ENCODE measurements at places on chromosomes 7 and 10. TPM values are rescaled to one million over a fixed set of nuclear protein-coding genes. Genes with fewer than 3 reads are reported as not detected.

RAPGEF5 gene
- 25.2 TPM for total RNA-seq

- DNase-seq = no peak
Observed at GRCh38 chr10:92268748-92269147, 22.1 kb downstream of the CPEB3 start.

FFAR4 gene
- total RNA-seq = 0.88 TPM

GRCh38 chr10:64346389-64346788 lies 825.2 kb downstream of the REEP3 start:
- DNase-seq = no peak

CALD1 gene
- total RNA-seq = 30.3 TPM

- no peak for DNase-seq
Observed at GRCh38 chr7:110531186-110531585, 559.7 kb upstream of the LRRN3 start.

DNA sequence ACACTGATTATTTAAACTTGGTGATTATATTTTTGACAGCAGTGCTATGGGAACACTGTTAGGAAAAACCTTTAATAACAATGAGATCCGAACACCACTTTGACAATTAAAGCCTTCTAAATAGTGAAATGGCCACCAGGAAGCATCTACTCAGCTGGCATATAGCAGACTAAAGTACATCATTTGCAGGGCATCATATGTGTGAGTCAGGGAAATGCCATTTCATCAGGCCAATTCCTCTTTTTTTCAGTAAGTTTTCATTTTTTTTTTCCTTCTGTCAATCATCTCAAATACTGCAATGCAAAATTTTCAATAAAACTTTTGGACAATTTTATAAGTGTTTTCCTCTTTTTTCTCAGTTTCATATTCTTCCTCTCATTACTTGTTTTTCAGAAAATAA lies 521.4 kb upstream of the SEMA3D start:
- DNase-seq = no peak

CLRN3 gene
- total RNA-seq = not detected

ZNF248 gene
- 10.2 TPM for total RNA-seq

- no peak for DNase-seq
Observed at GRCh38 chr7:93736668-93737369, 153.7 kb downstream of the TFPI2 start.

HOXA3 gene
- total RNA-seq = 7.2 TPM

DNA sequence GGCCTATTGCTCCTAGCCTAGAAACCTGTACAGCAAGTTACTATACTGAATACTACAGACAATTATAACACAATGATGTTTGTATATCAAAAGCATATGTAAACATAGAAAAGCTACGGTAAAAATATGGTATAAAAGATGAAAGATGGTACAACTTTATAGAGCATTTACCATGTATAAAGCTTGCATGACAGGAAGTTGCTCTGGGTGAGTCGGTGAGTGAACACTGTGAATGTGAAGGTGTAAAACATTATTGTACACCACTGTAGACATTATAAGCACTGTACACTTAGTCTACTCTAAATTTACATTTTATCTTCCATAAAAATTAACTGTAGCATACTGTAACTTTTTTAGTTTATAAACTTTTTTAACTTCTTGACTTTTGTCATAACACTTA lies 674.3 kb upstream of the ZWINT start:
- DNase-seq = no peak

DNA sequence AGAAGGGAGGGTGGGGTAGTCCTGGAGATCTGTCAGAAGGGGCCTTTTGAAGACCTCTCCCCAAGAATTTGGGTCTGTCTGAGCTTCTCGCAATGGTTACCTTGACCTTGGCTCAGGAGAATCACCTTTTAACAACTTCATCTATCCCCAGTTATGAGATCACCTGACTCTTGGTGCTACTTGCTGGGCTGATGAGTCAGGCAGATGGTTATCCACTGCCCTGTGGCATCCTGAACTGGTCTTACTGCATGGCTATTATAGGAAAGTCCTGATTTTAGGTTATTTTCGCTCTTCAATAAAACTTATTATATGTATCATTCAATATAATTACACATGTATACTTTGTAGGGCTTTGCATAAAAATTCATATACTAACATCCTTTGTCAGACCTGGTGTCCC lies 274.7 kb downstream of the GFRA1 start:
- DNase-seq = no peak

- no peak for DNase-seq
Observed at GRCh38 chr10:96505150-96506136, 8.3 kb downstream of the TLL2 start.

- no peak for DNase-seq
Observed at GRCh38 chr10:129161150-129161549, 305.9 kb upstream of the MGMT start.

GRCh38 chr7:577741-578370 lies 58.2 kb upstream of the PDGFA start:
- DNase-seq = no peak

GRCh38 chr10:93461109-93461806 lies 20.9 kb downstream of the MYOF start:
- no peak for DNase-seq

SRGN gene
- 39.6 TPM for total RNA-seq

GRCh38 chr7:14666304-14666703 lies 236.2 kb downstream of the DGKB start:
- DNase-seq = no peak
